ENCODE measurements at places on chromosomes 12 and 14. TPM values are rescaled to one million over a fixed set of nuclear protein-coding genes. Genes with fewer than 3 reads are reported as not detected.

- no peak for DNase-seq
Measured at GRCh38 chr12:124147575-124147974, 147.3 kb upstream of the RFLNA start.

DNA sequence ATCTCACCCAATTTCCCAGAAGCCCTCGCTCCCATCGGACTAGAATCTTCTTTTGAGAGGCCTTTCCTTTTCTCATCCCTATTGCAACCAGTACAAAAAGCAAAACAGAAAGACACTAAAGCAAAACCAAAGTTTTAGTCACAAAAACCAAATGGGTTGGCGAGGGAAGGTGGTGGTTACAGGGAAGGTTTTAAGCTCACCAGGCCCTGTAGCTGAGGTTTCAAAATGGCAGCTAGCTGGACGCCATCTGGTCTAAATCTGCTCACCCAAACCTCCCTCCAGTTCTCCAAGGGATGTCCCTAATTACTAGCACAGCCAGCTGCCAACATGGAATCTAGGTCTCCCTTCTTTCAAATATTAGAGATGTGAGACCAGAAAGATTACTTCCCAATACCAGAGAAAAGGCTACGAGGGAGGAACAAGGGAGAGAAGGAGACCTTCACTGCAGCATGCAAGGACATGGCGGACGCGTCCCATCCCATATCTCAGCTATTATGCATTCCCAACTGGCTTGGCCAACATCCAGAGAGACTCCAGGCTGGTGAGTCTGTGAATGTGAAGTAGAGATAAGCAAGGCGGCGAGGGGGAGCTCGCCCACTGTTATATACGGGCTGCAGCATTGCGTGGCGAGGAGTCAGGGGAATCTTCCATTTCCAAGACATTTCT is 70.8 kb downstream of the DPF3 start:
- no peak for DNase-seq

- no peak for DNase-seq
Measured at GRCh38 chr14:53473480-53473879, 320.4 kb upstream of the DDHD1 start.

DNA sequence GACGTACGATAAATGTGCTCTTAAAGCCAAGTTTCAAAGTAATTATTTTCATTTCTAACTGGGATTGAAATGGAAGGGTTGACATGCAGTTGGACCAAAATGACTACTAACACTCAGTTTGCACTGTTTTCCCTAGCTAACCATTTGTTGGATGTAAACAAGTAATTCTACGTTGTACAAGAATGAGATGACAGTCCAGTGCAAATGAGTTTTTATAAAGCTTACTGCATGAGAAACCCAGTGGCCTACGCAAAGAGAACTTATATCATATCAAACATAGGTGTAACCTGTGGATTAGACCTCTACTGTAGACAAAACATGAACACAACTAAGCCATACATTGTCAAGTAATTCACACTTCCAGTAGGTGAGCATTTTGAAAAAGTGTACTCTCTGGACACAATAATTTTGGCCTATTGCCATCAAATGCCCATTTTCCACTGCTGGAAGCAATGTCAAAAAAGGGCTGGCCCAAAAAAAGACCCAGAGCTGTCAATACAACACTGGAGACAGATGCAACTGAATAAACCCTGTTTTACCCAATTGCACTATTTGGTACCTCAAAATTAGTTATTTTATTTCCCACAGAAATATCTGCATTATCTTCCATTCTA is 12.8 kb downstream of the SLC38A2 start:
- no peak for DNase-seq

DNA sequence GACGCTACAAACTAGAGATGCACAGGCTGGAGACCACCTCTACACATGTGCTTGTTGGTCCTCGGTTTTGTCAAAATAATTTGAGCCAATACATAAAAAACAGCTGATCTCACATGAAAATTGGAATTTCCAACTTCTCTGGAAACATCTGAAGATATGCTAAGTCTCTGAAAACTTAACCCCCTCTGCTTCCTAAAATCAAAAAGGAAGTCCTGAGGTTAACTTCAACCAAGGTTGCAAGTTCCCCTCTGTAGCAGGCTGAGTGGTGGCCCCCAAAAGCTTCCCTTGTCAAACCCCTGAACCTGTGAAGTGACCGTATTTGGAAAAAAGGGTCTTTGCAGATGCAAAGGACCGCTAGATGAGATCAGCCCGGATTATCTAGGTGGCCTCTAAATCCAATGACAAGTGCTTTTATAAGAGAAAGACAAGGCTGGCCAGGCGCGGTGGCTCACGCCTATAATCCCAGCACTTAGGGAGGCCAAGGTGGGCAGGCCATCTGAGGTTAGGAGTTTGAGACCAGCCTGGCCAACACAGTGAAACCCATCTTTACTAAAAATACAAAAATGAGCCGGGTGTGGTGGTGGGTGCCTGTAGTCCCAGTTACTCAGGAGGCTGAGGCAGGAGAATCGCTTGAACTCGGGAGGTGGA is 32.0 kb upstream of the VPS37B start:
- DNase-seq: no peak

- DNase-seq: peak; percentile 60
Measured at GRCh38 chr12:1533602-1534304, 60.6 kb downstream of the FBXL14 start.

DNA sequence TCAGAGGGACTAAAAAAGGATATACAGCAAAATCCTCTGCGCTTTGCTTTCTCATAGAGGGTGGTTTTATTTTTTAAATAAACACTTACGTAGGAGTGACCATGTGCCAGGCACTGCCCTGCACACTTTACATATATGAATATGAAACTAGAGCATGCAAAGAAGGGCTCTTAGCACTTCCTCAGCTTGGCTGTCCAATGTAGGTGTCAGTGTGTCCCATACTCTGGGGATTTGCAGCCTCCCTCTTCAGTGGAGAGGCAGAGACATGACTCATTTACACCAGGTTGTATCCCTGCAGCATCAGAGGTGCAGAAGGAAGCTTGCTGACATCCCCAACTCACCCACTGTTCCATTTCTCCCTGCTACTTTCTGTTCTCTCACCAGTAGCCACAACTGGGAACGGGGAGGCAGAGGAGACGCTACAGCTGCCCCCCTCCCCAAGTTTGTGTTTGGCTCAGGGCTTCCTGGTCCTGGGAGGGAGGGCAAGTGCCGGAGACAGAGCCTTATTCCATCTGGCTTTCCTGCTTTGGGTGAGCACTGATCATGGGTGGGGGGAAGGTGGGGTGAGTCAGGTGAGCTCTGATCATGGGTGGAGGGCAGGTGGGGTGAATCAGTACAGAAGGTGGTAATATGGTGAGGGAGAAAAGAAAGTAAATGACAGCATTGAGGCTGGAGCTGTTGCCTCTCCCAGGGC is 4.9 kb upstream of the KRT5 start:
- no peak for DNase-seq

DNA sequence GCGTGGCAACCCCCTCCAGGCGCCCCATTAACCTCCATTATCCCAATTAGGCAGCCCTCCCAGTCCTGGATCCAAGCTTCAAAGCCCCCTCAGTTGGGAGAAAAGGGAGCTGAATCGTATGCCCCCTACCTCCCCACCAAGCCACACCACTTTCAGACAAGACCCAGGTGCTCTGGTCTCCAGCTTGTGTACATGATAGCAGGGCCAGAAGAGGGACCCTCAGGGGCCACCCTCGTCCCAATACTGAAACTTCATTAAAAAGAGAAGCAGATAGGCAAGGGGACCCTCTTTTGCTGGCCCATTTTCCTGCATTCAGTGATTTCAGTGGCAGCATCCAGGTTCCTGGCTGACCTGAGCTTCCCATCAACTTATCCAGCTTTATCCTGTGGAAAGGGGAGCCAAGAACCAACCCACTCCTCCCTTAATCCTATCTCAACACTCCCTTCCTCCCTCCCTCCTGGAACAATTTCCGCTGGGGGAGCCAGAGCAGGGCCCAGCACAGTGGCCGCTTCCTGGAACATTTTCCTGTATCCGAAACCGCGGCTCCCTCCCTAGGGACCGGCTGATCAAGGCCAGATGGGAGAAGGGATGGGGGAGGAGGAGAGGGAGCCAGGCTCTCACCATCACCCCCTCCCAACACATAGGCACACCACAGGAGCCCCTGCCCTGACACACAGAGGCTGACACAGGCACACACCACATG is 9.5 kb upstream of the SP7 start:
- DNase-seq: no peak

GRCh38 chr14:26401179-26401968 is 196.5 kb downstream of the NOVA1 start:
- no peak for DNase-seq

GRCh38 chr12:115998119-115998633 is 279.3 kb downstream of the MED13L start:
- DNase-seq: peak; percentile 35

- peak; percentile 69 for DNase-seq
Measured at GRCh38 chr12:9331218-9331626, 123.0 kb upstream of the PZP start.

DNA sequence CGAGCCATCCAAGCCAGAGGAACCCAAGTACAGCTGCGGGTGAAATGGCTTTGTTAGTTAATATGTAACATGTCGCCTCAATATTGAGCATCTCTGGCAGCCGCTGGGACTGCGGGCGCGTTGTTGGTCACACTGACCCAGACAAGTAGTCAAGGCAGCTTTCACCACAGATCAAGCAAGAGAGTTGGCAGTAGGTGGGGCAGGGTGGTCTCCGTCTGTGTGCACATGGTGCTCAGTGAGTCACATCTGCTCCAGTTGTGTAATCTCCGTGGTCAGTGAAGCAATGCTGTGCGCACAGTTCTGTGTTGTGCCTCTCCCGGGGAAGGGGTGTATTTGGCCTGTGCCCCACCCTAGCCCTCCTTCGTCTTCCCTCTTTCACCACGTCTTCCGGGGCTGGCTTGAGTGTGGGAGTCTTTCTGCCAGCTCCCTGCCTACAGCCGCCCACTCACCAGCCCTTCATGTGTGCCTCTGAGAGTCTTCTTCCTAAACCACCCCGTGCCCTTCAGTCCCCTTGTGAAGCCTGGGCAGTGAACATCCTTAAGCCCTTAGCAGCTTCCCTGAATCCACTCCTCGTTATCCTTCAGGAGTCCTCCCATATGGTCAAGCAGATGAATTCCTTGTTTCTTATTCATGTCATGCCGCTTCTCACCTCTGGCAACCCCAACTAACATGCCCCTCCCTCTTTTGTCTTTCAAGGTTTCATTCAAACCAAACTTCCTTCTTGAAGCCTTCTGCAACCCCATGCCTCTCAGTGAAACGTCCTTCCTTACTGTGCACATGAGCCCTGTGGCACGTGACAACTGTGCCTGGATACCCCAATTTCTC is 242.1 kb downstream of the CACNA1C start:
- no peak for DNase-seq

GRCh38 chr12:69688471-69689427 is 10.4 kb downstream of the BEST3 start:
- DNase-seq: peak; percentile 7

DNA sequence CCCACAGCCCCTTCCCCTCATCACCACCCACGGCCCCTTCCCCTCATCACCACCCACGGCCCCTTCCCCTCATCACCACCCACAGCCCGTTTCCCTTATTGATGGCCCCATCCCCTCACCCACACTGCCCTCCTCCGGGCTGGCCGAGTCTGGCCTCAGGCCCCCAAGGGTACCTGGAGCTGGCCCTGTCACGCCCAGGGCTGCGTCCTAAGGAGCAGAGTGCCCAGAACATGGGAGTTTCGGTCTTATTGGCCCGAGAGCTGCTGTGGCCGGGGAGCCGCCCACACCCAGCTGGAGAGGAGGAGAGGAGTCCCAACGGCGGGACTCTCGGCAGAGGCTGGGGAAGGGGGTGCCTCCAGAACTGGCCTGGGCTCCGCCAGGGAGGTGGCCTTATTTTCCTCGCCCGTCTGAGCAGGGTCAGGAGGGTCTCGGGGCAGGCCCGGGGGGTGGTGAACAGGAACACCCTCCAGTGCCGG is 182.3 kb downstream of the KIF26A start:
- no peak for DNase-seq

DNA sequence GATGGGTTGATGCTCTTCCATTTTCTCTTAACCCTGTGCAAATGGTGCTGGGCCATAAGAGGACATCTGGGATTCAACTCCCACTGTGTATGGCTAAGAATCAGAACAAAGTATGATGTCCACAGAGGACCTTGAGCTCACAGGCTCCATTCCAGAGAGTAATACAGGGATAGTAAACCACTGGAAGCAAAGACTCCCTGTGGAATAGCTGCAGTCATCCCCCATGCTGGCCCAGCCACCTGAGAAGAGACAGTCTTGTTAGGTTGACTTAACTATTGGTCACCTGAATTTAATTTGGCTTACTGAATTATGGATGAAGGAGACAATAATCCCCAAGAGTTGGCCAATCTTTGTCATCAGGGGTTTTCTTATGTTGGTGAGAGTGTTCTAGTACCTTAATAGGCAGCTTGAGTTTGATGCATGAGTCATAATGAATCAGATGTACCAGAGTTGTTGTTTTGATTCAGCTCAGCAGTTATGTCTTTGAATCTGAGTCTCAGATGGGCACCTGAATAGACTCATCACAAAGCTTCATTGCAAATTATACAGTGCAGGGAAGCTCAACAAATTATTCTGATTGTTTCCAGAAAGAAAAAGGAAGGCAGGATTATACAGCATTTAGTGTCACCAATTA is 122.7 kb downstream of the SSPN start:
- no peak for DNase-seq

GRCh38 chr14:92655419-92656201 is 92.8 kb downstream of the LGMN start:
- DNase-seq: no peak

The SIX6 gene
- total RNA-seq: not detected

The MLXIP gene
- total RNA-seq: 46.8 TPM

The PSMD9 gene
- 60.0 TPM for total RNA-seq

The PRIMA1 gene
- total RNA-seq: not detected

The SYNE3 gene
- total RNA-seq: 95.8 TPM

The STXBP6 gene
- total RNA-seq: not detected

The KIF26A gene
- total RNA-seq: 0.50 TPM

The FGF6 gene
- not detected for total RNA-seq

The SYCP3 gene
- total RNA-seq: 0.75 TPM

The PYGL gene
- not detected for total RNA-seq

The KIF21A gene
- total RNA-seq: 13.0 TPM

All from activated CD4-positive, alpha-beta T cell treated with anti-CD3 and anti-CD28 coated beads, Interleukin-2, amount 10 ng/mL, durations not matched to agents 7 days and 5 days (primary cell).